ENCODE measurements at places on chromosomes 5 and 9.

DNA sequence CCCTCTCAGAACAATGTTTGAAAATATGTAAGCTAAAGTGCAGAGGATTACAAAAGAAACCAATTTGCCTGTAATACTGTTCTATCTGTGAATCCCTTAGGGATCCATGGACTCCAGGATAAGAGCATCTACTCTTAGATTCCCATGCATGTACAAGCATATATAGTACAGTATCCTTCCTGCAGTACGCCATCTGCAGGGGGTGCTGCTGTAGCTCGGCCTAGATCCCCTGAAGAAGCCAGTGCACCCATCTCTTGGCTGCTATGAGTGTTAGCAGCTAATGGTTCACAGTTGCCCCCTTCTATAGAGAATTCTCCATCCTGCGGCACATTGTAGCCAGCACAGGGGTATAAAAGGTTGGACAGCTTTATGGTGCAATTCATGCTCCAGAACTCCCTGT lies 61.8 kb upstream of the SLC30A5 start:
- no peak for DNase-seq

GRCh38 chr9:7935681-7936080 lies 136.1 kb upstream of the DMAC1 start:
- DNase-seq = no peak

DNA sequence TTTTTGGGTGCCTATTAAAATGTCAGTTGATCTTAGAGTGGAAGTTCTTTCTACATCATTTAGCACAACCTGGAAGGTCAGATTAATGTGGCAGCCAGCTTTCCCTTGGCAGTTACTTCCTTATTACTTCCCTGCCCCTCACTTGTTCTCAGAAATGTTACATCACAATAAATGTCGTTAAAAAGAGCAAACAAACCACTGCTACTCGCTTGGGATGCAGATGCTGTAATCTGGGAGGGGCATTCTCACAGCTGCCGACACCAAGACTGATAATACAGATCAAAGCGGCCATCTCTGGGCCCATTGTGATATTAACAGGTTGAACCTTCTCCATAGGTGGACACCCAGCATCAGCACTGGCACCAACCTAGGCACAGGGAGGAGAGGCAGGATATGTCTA lies 29.3 kb downstream of the PLAC8L1 start:
- no peak for DNase-seq

- DNase-seq = peak; percentile 17
Observed at GRCh38 chr5:19492861-19493260, 495.1 kb downstream of the CDH18 start.

GRCh38 chr9:129602598-129603415 lies 18.1 kb downstream of the C9orf50 start:
- no peak for DNase-seq

- no peak for DNase-seq
Observed at GRCh38 chr9:10079284-10079964, 533.4 kb downstream of the PTPRD start.

DNA sequence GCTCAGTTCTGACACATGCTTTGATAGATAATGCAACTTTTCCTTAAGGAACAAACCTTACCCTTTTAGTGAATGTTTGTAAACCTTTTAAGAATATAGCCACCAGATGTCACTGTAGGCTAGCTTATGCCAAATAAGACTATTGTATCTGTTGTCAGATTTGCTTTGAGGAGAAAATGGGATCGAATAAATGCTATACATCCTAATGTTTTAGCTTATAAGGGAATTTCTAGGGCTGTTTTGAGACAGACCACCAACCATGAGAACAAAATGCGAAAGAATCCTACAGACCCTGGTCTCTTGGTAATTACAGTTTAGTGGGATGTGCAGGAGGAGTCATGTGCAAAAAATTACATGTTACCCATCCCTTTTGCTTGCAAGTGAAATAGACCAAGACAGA lies 127.6 kb upstream of the NMUR2 start:
- peak; percentile 21 for DNase-seq

DNA sequence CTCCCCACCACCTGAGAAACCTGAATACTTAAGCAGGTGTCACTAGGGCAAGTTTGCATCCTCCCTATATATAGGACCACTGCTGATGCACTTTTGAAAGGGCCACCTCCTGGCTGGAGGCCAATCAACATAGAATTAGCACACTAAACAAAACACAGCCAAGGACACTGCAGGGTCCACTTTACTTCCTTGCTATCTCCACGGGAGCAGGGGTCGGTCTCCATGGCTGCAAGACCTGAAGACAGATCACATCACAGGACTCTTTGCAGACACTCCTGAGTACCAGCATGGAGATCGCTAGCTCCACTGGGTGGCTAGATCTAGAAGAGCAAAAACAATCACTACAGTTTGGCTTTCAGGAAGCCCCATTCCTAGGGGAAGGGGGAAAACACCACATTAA lies 72.3 kb downstream of the C9orf153 start:
- no peak for DNase-seq

- DNase-seq = no peak
Observed at GRCh38 chr9:129026442-129027223, 1.5 kb downstream of the SH3GLB2 start.

- DNase-seq = no peak
Observed at GRCh38 chr5:174412374-174412773, 312.0 kb upstream of the MSX2 start.

DNA sequence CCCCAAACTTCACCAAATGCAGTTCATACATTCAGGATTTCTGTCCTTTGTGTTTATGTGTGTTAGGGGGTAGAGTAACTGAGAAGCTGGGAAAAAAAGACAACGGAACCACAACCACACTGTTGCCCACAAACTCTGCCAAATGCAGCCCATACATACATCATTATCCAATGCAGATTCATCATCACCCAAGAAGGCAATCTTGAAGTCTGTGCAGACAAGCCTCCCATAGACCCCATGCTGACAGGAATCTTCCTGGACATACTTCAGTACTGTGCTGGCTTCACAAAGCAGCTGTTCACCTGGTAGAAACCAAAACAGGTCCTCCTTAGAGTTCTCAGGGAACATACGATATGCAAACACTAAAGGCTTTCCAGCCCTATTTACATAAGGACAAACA lies 38.9 kb downstream of the MTMR12 start:
- DNase-seq = no peak

DNA sequence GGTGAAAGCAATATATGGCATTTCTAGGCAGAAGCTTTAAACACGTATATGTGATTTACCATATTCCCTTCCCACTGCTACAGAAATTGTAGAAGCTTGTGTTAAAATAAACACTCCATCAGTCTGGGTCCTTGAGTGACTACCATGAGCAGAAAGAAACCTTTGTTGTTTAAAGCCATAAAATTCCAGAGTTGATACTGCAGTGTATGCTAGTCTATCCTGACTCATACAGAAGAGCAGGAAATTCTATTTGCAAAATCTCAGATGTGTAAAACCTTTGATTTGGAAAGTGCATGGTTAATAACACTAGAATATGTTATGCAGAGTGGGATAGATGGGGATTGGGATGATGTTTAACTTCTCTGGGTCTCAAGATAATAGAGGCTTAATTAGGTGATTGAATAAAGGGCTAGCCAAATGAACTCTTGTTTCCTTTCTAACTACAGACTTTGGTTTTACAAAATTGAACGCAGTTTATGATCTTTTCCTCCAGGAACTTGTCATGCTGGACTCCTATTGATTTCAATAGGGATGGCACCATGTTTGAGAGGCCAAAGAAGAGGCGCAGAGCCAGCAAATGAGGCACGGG lies 282.7 kb upstream of the VLDLR start:
- DNase-seq = peak; percentile 31

- DNase-seq = no peak
Observed at GRCh38 chr9:19432473-19432872, 23.7 kb downstream of the ACER2 start.

DNA sequence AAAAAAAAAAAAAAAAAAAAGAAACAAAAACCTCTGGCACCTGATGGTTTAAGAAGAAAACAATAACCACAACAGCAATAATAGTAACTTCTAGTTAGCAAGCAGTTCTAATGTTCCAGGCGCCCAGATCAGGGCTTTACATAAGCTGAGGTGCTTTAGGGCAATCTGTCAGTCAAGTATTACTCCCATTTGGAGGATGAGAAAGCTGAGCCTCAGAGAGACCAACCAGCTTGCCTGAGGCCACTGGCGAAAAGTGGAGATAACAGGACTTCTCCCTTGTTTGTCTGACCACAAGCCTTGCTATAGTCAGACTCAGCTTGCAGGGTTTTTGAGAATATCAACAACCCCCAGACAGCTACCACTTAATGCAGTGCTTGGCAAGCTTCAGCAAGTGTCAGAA lies 83.5 kb upstream of the BOD1 start:
- DNase-seq = no peak

- DNase-seq = peak; percentile 16
Observed at GRCh38 chr5:120365656-120366446, 98.2 kb upstream of the PRR16 start.

- DNase-seq = no peak
Observed at GRCh38 chr9:95936579-95937075, 61.1 kb downstream of the ERCC6L2 start.
